ENCODE measurements at places on chromosomes 5 and 9. TPM values are rescaled to one million over a fixed set of nuclear protein-coding genes. Genes with fewer than 3 reads are reported as not detected.

Gene CMYA5
- 0.10 TPM for total RNA-seq

Gene CLK4
- total RNA-seq, result 22.0 TPM

Gene PDGFRB
- 2.1 TPM for total RNA-seq

Gene REEP2
- 5.1 TPM for total RNA-seq

Gene PLAC8L1
- total RNA-seq, result 0.46 TPM

Gene BRIX1
- total RNA-seq, result 111 TPM

Gene NME5
- total RNA-seq, result not detected

Gene PPP3R2
- total RNA-seq, result not detected

Gene PKD2L2
- not detected for total RNA-seq

Gene AGXT2
- total RNA-seq, result not detected

Gene ANKRD31
- 0.65 TPM for total RNA-seq

Gene ACOT12
- total RNA-seq, result not detected

Gene FBP1
- total RNA-seq, result 0.46 TPM

Gene CCT5
- 511 TPM for total RNA-seq

Gene ZNF782
- total RNA-seq, result 2.9 TPM

Gene SUSD3
- 15.4 TPM for total RNA-seq

Gene CDK7
- total RNA-seq, result 42.1 TPM

Gene MARCHF6
- 98.3 TPM for total RNA-seq

Gene ZNF366
- total RNA-seq, result not detected

Gene HK3
- total RNA-seq, result not detected

Gene INIP
- 37.5 TPM for total RNA-seq

Gene PCDHGB6
- total RNA-seq, result 0.04 TPM

Gene CAMK2A
- total RNA-seq, result not detected

Gene CFAP90
- not detected for total RNA-seq

Gene SYNPO
- total RNA-seq, result 0.04 TPM

Gene KCTD16
- 0.04 TPM for total RNA-seq

Gene COL15A1
- total RNA-seq, result 0.02 TPM

Gene CARTPT
- total RNA-seq, result not detected

All from activated CD8-positive, alpha-beta memory T cell treated with anti-CD3 and anti-CD28 coated beads for 36 hours (primary cell).